ENCODE measurements at places on chromosomes 4 and X. TPM values are rescaled to one million over a fixed set of nuclear protein-coding genes. Genes with fewer than 3 reads are reported as not detected.
A peak's percentile ranks its signal among the peaks of the same experiment; 100 is the strongest.

ASB12 gene
- total RNA-seq = not detected

PRPS1 gene
- 67.4 TPM for total RNA-seq

HSD17B11 gene
- total RNA-seq = 44.3 TPM

STAP1 gene
- total RNA-seq = 29.5 TPM

FAM199X gene
- total RNA-seq = 13.1 TPM

CFAP47 gene
- total RNA-seq = not detected

SSX2 gene
- not detected for total RNA-seq

NXT2 gene
- total RNA-seq = 13.3 TPM

ZNF185 gene
- 0.75 TPM for total RNA-seq

GRCh38 chr4:118798658-118799057 is 37.3 kb downstream of the SEC24D start:
- DNase-seq = no peak

DNA sequence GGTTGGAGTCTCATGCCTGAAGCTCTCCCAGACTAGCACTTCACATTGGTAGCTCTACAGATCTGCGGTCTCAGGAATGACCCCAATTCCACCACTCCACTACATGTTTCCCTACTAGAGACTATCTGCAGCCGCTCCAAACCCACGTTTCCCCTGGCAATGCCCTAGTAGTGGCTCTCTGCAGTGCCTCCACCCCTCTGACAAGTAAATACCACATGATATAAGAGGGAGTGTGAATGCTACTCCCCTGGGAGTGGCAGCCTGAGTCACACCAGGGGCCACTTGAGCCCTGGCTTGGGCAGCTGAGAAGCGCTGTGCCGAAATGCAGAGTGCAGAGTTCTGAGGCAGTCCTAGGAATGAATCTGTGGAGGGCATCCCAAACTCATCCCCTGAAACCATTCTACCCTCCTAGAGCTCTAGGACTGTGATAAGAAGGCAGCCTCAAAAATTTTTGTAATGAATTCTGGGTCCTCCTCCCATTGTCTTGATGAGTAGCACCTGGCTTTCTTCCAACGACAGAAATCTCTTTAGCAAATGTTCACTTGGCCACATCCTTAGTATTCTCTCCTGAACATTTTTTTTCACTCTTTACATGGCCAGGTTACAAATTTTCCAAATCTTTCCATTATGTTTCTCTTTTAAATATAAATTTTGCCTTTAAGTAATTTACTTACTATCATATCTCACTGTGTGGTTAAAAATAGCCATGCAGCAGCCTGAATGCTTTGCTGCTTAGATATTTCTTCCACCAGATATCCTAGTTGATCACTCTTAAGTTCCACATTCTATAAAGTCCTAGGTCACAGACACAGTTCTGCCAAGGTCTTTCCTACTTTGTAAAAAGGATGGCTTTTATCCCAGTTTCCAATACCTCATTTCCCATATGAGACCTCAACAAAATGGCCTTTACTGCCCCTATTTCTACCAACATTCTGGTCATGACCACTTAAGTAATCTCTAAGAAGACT is 160.2 kb upstream of the CPEB2 start:
- DNase-seq = no peak

DNA sequence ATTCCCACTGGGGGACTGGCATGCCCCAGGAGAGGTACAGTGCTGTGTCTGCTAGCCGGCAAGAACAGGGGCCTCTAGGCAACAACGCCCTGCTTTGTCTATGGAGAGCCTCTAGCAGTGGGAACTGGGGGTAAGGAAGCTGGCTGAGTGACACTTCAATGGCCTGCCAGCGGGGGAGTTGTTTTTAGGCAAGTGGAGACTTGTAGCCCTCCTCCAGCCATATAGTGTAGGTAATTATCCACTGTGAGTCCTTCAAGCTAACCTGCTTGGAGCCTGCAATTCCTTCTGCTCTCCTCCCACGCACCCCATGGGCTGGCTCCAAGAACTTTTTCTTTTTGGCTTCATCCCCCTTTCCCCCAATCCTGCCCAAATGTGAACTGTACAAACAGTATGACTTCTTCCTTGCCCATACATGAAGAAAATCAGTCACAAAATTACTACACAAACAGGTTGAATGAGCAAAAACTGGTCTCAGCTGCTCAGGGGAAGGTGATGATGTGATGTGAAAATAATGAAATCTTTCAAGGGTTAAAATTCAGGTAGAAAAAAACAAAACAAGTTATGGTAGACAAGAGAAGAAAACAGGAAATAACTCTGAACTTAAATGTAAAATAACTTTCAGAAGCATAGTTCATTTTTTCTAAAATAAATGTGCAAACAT is 33.1 kb downstream of the LEF1 start:
- no peak for DNase-seq

DNA sequence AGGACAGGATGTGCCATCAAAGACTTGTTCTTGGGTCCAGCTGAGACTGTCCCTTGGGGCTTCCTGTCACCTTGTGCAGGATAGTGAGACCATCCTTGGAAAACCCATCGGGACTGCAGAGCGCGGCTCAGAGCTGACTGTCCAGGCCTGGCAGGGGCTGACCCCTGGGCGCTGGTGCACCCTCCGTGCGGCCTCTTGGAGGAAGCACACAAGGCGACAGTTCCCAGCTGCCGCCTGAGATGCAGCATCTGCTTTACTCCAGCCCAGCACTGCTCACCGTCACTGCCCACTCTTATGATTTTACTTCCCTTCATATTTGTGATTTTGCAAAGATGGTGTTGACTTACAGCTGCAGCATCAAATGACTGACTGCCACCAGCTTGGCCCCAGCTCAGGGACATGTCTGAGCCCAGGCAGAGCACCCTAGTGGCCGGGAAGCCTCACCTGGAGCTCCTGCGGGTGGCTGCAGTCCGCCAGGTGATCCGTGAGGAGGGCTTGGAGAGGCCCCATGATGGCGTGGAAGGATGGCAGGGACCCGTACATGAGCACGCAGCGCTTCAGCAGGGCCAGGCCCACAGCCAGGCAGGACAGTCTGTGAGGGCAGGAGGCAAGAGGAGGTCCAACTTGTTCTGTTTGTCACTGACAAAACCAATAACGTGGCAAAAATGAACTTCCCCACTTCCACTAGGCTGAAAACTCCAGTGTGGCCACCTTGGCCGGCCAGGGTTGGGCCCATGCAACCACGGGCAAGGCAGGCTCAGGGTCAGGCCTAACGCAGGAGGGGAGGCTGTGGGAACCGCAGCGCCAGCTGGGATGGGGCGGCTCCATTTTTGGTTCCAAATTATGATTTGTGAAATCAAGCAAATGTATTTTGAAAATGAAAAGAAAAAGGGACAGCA is 21.8 kb downstream of the NOP14 start:
- DNase-seq = peak; percentile 15

GRCh38 chr4:85684676-85685075 is 209.7 kb downstream of the ARHGAP24 start:
- no peak for DNase-seq

- no peak for DNase-seq
These were observed 136.8 kb downstream of the STK32B start for GRCh38 chr4:5188130-5188529.

DNA sequence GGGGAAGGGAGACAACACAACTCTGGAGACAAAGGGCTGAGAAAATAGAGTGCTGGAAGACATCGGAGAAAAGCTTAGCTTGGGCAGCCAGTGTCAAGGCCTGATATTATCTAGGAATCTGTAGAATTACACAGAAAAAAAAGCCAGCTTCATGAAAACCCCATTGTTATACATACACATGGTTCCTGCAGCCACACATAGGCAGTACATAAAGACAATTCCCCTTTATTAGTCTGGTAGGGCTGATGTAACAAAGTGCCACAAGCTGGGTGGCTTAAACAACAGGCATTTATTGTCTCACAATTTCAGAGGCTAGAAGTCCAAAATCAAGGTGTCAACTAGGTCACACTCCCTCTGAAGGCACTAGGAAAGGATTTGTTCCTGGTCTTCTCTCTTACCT is 503.5 kb downstream of the MID1IP1 start:
- DNase-seq = no peak

- DNase-seq = no peak
These were observed 7.4 kb upstream of the UBA1 start for GRCh38 chrX:47186096-47186740.

DNA sequence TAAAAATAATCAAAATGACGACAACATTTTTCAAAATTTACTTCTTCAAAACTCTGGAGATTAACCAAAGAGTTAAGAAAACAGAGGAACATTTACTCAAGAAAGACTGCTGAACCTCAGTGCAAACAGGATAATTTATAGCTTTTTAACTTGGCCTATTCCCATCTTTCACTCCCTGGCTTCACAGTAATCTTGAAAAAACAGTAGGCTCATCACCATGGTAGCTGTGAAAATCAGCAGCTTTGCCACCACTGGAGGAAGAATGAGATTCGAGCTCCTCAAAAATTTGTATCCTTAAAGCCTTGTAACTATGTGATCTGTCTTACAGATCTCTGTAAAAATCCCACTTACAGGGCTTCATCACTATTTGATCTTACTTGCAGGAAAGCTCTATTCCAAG is 447.7 kb upstream of the CTSO start:
- no peak for DNase-seq

GRCh38 chr4:154519214-154519613 is 27.6 kb upstream of the DCHS2 start:
- no peak for DNase-seq

DNA sequence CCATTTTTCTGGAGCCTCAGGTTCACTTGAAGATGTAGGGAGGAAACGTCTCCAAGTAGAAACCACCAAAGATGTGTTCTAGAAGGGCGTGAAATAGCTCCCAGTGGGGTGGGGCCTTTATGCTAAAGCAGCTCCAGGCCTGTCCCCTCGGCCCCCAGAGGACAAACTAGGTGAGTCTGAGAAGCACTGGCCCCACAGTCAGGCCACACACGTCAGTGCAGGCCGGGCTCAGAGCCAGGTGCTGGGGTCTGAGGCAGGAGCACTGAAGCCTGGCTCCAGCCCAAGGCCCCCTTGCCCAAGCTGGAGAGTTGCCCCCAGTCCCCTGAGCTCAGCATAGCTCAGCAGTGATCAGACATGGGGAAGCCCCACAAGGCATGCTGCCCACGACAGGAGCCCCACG is 95.4 kb upstream of the PSAPL1 start:
- no peak for DNase-seq

DNA sequence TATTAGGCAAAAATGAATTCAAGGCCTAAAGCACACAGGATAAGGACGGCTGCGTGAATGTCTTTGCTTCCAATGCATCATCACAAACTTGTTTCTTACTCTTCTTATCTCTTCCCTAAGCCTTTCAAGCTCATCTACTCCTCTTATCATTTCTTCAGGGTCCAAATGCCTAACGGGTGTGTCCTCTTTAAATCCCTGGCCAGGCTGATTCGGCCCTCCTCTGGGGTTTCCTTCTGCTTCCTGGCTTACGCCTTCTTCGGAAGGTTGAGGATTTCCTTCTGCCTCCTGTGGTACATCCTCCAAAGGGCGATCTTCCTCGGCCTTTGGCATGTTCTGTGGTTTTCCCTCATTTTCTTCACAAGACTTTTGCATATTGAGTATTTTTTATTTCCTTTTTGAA is 1.3 kb downstream of the TCEAL8 start:
- DNase-seq = no peak

DNA sequence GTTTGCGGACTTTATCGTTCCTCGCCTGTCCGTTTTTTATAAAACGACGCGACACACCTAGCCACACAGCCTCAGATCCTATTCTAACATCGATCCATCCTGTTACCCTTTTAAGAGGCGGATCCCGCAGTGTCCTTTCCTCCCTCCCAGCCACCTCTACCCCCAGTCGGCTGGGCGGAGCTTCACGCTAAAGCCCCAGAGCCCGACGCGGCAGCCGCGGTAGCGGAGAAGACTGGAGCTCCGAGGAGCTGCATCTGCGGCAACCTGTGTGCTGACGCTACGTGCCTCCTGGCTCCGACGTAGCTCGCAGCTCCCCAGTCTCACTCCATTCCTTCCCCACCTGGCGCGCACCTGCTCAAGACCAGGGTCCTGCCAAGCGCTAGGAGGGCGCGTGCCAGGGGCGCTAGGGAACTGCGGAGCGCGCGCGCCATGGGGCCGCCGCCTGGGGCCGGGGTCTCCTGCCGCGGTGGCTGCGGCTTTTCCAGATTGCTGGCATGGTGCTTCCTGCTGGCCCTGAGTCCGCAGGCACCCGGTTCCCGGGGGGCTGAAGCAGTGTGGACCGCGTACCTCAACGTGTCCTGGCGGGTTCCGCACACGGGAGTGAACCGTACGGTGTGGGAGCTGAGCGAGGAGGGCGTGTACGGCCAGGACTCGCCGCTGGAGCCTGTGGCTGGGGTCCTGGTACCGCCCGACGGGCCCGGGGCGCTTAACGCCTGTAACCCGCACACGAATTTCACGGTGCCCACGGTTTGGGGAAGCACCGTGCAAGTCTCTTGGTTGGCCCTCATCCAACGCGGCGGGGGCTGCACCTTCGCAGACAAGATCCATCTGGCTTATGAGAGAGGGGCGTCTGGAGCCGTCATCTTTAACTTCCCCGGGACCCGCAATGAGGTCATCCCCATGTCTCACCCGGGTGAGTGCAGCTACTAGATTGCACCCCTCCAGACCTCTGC is at the start of gene RNF128:
RNF128 (plus strand) TSS at position 217 of the 953 bp plus-strand sequence; CDS start at position 430, 213 bp downstream.
- DNase-seq = peak; percentile 16

GRCh38 chr4:110483516-110483915 is 7.6 kb downstream of the ENPEP start:
- no peak for DNase-seq

GRCh38 chr4:173528378-173529321 is 1.4 kb downstream of the HAND2 start:
- DNase-seq = no peak

GRCh38 chr4:7608046-7608445 is 173.3 kb upstream of the PSAPL1 start:
- DNase-seq = no peak

DNA sequence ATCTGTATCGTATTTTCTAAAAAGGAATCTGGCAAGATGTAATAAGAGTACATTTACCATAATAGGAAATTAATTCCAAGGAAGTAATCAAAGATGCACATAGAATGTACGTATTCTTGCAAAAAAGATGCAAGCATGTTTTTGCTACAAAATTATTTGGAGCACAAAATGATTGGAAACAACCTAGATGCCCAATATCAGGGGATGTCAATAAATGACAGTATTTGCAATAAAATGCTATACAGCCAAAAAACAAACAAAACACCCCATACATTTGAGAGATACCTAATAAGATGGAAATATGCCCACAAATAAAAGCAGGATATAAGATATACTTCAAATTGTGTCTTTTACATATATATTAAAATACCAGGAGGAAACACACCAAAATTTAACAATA is 29.3 kb upstream of the MAML3 start:
- DNase-seq = no peak

- no peak for DNase-seq
These were observed 32.7 kb upstream of the GLRA2 start for GRCh38 chrX:14496674-14497073.
